ENCODE measurements at places on chromosomes 11 and 22. TPM values are rescaled to one million over a fixed set of nuclear protein-coding genes. Genes with fewer than 3 reads are reported as not detected.
A peak's percentile ranks its signal among the peaks of the same experiment; 100 is the strongest.

Gene ADORA2A
- 8.3 TPM for polyA plus RNA-seq

GRCh38 chr11:1745701-1746320 is 4.6 kb downstream of the IFITM10 start:
- DNase-seq: no peak

DNA sequence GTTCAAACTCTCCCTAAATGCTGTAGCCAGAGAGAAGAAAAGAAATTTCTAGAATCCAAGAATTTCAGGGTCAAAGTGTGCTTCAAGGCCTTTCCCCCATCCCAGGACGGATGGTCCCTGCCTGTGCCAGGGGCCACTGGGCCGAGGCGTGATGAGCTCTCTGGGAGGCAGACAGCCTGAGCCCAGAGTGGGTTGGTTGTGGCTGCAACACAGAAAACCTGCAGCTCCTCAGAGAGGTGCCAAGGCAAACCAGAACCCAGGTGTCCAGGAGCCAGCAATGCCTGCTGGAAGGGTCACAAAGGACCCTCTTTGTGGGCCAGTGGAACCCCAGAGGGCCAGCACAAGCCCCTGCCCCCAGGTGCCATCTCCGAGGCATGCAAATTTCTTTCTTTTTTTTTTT is 2.6 kb upstream of the APOL6 start:
- DNase-seq: peak; percentile 77

DNA sequence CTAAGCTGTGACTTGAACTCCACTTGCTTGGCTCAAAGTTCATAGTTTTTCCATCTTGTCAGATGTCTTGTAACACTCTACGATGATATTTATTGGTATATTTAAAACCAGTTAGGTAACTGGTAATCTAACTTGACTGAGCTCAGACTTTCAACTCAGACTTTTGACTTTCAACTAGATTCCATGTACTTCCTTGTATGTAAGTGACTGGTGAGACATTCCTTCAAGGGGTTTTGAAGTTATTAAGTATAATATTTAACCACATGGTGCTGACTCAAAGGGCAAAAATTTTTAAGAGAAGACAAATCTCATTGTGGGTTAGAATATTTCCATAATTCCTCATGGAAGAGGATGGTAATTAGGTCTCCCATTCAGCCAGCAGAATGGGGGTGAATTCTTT is 631.3 kb upstream of the ANO5 start:
- no peak for DNase-seq

Gene APOL6
- 4.4 TPM for polyA plus RNA-seq

Gene PAMR1
- 2.3 TPM for polyA plus RNA-seq

DNA sequence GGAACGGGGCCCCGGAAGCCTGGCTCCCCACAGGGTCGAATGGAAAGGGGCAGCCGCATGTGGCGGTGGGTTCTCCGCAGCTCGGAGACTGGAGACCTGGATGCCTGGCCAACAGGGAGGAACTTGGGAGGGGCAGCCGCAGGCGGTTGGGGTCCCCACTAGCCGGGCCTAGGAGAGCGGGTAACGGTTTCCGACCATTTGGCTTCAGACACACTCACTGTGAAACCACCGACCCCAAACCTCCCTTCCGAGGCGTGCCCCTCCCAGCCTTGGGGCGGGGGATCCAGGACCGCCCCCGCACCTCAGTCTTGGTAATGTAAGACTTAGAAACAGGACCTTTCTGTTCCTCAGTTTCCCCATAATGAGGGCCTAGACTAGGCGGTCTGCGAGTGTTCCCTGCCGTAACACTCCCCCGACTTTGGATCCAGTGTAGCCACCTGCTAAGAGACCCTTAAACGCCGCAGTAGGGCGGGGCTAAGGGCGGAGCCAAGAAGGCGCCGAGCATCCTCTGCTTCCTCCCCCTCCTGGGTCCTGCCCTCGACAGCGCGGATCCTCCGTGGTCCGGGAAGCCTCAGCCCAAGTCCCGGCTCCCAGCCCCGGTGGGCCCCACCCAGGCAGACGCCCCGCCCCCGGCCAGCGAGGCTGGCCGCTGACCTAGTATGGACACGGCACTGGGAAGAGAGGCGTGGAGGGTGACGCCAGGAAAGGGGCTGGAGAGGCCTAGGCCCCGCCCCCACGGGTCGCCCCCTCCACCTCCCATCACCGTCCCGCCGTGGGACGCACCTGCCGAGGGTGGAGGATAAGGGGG is 1.8 kb upstream of the RASGRP2 start:
- peak; percentile 96 for DNase-seq

- DNase-seq: no peak
Observed at GRCh38 chr11:68142028-68142412, 20.8 kb upstream of the CHKA start.

DNA sequence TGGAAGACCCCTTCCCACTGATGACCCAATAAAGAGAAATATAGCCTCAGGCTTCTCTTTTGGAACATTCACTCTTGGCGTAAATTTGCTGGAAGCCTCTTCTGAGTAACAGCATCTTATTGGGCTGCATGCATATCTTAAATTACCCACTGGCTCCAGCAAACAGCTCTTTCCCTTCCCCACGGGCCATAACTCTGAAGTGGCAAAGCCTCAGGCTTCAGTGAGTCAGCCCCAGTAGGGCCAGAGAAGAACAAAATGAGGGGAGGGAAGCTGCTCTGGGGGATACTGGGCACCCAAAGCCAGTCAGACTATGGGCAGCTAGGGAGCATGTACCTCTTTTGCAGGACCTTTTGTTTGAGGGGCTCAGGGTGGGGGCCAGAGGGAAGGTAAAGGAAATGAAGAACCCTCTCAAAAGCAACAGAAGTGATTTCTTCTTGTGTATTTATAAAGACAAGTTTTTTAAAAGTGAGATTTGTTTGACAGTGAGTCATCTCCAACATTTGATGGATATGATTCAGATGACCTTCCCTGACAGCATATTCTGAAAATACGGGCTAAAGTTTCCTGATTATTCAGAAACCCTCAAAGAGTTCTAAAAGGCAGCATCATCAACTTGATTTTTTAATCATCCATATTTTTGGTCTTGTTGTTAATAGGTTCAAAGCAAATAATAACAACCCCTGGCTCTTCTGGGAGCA is 203.4 kb downstream of the KIF18A start:
- no peak for DNase-seq

Gene MS4A3
- 2.5 TPM for polyA plus RNA-seq

DNA sequence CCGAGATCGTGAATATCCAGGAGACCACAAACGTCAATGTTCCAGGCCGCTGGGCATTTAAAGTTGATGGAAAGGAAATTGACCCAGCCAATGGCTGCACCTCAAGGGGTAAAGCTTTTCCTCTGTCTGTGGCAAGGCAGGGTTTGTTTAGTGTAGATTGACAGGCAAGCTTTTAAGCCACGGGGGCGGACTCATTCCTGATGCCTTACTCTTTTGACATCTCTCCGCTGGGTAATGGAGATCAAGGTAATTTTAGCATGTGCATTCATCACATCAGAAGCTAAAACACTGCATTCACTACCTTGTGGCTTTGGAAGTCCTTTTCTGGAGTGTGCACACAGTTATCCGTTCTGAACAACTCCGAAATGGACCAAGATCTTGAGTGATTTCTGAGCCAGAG is 12.6 kb downstream of the TECTA start:
- no peak for DNase-seq

GRCh38 chr11:44777209-44778194 is 50.7 kb downstream of the TSPAN18 start:
- peak; percentile 31 for DNase-seq

- DNase-seq: no peak
Observed at GRCh38 chr11:45335434-45335833, 49.3 kb upstream of the SYT13 start.

DNA sequence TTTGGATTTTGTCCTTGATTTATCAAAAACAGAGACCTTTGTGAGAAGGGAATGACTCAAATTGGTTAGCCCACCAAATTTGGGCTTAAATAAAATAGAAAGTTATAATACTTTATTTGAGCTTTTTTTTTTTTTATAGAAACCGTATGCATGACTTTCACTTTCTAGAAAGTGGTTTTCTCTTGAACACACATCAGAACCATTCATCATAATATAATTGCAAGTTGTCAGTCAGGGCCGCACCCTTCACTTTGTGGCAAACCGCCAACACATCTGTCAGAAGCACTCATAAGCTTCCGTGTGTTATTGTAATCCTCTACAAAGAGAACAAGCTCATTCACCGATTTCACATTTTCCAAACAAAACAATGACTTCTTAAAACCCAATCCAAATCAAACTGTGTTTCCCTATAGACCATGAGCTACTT is 76.1 kb downstream of the SOX6 start:
- DNase-seq: no peak

Gene DYNC2H1
- 3.3 TPM for polyA plus RNA-seq

DNA sequence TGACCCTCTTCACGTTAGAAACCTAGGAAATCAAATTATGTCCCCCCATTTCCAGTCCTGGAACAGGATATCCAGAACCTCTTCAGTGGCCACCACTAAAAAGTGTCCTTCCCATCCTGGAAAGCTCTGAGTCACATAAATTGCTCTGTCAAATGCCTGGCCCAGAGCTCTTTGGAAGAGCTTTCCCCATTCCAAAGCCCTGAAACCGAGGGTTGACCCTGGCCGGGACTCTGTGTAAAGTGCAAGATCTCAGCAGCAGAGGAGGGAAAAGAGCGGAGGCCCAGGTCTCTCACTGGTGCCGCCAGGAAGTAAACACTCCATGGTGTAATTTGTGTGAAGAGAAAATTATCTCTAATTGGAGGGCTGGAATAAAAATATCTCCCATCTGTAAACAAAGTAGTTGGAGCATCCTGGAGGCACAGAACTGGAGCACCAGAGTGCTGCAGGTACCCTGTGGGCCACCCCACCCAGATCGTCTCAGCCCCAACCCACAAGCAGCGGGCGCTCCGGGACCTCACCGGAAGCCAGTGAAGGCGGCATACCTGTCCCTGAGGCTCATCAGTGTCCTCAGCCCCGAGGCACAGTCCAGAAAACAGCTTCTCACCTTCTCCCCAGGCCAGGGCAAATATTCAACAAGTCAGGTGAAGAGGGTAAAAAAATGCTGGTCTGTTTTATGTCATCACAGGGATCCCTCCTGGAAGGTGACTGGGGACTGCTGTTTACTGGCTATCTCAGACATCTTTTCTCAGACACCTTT is 4.7 kb upstream of the JAM3 start:
- DNase-seq: no peak

DNA sequence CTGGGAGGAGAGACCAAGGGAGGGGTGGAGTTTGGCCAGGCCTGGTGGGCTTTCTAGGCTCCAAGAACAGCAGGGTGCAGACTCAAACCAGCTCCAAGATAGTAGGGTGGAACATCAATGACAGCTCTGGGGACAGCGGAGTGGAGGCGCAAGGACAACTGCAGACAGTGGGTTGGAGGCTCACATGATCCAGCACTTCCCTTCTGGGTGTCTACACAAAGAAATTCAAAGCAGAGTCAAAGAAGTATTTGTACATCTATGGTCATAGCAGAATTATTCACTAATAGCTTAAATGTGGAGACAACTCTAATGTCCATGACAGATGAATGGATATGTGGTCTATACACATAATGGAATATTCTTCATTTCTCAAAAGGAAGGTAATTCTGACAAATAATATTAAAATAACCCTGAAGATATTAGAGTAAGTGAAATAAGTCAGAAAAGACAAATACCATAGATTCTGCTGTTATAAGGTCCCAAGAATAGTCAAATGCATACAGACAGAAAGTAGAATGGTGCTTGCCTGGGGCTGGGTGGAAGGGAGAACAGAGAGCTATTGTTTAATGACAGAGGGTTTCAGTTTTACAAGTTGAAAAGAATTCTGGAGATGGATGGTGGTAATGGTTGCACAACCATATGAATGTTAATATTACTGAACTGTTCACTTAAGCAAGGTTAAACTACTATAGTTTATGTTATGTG is 5.5 kb upstream of the GAB4 start:
- no peak for DNase-seq

- DNase-seq: peak; percentile 51
Observed at GRCh38 chr11:76808996-76809395, 25.8 kb downstream of the TSKU start.

DNA sequence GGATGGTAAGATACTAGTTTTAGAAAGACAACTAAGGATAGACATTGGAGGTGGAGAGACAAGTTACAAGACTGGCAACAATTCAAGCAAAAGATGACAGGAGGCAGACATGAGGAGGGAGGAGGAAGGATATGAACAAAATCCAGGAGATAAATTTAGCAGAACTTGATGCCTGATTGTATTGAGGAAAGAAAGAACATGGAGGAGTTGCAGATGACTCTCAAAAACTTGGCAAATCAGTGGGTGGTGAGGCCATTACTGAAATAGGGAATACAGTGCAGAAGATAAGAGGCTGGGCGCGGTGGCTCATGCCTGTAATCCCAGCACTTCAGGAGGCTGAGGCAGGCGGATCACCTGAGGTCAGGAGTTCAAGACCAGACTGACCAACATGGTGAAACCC is 2.7 kb upstream of the UPB1 start:
- no peak for DNase-seq

GRCh38 chr22:24155627-24156140 is 25.6 kb upstream of the SUSD2 start:
- DNase-seq: peak; percentile 94

- no peak for DNase-seq
Observed at GRCh38 chr11:123608371-123608770, 46.1 kb downstream of the SCN3B start.

GRCh38 chr11:114280696-114281095 is 15.5 kb upstream of the NNMT start:
- peak; percentile 83 for DNase-seq

Measured in spleen (tissue), 13 donors.